ENCODE measurements at places on chromosomes 5 and 9.

- DNase-seq = no peak
Observed at GRCh38 chr5:11143456-11144267, 382.6 kb upstream of the DAP start.

- no peak for DNase-seq
Observed at GRCh38 chr5:77770293-77771005, 5.7 kb downstream of the TBCA start.

DNA sequence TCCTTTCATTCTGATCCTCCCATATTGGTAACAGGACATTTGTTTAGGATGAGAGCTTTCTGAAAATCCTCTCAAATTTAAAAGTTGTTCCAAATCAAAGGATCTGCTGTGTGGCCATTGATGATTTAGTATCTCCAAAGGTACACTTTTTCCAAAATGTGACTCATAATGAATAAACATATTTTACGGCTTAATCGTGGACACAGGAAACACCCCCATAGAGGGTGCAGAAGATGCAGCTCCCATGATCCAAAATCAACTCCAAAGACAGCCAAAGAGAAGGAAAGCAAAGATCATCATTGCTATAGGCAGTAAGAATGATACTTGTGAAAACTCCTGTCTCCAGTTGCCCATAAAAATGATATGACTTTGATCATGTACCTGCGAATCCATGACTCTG lies 239.7 kb downstream of the PIK3R1 start:
- DNase-seq = no peak

DNA sequence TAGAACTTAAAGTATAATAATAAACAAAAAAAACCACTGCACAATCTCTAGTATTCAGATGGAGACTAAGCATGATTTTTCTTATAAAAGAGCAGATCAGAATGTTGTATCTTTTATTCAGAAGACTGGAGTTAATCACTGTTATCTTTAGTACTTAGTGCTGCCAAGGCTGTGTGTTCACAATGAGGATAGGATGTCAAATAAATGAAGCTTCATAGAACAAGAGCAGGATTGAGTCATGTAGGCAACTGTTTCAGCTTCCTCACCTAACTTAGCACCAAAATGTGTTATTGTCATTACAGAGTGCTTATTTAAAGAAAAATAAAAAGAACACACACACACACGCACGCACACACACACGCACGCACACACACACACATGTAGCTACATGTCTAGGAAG lies 58.1 kb upstream of the CDKN2B start:
- DNase-seq = no peak

GRCh38 chr9:75451505-75451904 lies 363.2 kb downstream of the OSTF1 start:
- DNase-seq = no peak

DNA sequence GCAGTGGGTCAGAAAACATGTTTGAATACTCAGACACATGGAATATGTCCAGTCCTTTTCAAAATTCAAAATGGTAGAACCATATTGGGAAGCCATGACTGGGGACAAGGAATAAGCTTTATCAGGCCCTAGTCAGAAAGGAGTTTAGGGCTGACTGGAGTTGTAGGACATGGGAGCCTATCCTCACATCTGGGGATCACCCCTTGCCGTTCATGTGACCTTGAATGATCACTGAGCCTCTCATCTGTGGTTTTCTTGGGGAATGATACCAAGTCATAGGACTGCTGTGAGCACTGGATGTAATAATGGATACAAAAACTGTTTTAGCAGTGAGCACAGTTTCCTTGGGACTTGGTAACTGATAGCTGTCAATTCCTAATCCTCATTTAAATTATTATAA lies 84.7 kb downstream of the IQGAP2 start:
- DNase-seq = no peak

- DNase-seq = no peak
Observed at GRCh38 chr9:70262948-70263347, 4.2 kb downstream of the SMC5 start.

GRCh38 chr5:113133211-113133975 lies 156.8 kb downstream of the DCP2 start:
- DNase-seq = no peak

DNA sequence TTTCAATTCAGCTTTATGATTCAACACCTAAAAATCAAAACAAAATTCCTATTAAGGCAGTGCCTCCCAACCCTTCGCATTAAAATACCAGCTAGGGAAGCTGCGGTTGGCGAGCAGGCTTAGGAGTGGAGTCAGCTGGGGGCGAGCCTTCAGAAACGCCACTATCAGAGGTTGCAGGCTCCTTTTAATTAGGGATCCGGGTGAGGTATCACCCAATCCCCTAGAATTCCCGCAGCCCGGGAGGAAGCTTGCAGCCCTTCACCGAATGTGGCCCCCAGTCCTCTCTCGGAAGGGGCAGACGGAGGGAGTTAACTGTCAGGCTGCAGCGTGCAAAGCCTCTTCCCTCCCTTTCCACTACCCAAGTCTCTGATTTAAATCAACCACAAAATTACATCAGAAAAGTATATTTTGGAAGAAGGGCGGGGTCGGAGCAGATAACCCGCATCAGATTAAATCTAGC lies 1.7 kb downstream of the STC2 start:
- DNase-seq = peak; percentile 79

- no peak for DNase-seq
Observed at GRCh38 chr5:172745838-172746237, 25.2 kb downstream of the DUSP1 start.

DNA sequence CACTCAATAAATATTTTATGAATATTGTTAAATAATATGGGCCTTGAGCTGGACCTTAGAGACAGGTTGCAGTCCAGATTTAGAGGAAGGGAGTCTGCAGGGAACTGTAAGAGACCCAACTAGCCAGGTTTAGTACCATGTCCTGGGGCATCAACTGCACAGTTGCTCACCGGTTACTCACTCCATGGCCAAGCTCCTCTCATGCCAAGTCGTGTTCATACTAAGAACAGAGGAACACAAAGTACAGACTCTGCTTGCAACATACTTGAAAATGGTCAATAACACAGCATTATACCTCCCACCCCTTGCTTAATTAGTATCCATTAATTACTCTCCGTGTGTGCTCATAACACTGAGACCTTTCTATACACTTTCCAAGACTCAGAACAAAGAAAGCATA lies 317.6 kb upstream of the PIK3R1 start:
- no peak for DNase-seq

- DNase-seq = peak; percentile 76
Observed at GRCh38 chr9:132507670-132508469, 74.5 kb upstream of the BARHL1 start.

- no peak for DNase-seq
Observed at GRCh38 chr5:136780518-136780917, 415.2 kb upstream of the TRPC7 start.

DNA sequence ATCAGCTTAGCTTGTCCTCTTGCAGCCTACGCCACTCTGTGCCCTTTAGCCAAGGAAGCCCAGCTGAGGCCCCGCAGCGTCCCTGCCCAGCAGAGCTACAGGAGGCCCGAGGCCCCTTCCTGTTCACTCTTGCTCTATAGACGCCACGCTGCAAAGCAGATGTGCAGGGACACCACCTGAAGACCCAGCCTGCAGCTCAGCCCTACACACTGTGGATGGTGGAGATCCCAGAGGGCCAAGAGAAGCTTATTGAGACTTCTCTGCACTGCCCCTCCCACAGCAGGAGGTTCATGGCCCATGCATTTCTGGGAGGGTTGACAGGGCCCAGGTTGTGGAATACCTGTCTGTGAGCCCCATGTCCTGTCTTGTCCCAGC lies 33.6 kb downstream of the IRF1 start:
- DNase-seq = no peak

- DNase-seq = peak; percentile 77
Observed at GRCh38 chr9:70590315-70590677, 175.8 kb upstream of the KLF9 start.

DNA sequence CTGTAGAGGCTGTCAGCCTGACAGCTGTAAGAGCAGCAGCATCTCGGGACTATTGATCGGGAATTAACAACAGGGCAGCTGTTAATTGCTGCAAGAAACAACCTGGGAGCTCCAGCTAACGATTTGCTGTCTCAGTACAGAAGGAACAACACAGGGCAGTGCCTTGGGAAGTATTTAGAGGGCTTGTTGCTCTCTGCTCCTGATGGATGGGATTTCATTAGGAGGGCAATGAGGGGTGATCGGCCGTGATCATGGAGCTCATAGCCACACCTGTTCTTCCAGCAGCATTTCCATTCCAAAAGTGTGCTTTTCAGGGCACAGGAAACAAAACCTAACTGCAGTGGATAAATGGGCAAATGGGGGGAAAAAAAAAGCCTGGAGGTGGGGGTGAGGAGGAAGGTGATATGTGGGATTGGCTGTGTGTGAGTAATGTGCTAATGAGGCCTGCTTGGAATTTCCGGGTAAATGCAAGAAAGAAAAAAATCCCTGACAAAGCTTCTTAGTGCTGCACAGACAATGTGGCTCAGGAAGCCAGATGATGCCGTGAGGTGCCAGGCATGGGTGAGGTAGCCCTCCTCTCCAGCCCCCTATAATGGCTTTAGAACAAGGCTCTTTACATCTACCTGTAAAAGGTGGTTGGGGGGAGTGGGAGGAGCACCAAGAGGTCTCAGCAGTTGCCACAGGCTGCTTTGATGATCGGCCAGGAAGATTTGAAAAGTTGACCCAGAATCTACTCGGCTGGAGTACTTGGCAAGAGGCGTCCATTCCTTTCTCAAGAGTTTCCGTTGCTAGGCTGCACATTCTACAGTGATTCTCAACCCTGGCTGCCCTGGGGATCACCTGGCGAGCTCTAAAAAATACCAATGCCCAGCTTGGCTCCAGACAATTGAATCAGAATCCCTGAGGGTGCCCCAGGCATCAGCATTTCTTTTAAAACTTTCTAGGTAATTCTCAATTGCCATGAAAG lies 139.5 kb upstream of the KLF9 start:
- peak; percentile 63 for DNase-seq

DNA sequence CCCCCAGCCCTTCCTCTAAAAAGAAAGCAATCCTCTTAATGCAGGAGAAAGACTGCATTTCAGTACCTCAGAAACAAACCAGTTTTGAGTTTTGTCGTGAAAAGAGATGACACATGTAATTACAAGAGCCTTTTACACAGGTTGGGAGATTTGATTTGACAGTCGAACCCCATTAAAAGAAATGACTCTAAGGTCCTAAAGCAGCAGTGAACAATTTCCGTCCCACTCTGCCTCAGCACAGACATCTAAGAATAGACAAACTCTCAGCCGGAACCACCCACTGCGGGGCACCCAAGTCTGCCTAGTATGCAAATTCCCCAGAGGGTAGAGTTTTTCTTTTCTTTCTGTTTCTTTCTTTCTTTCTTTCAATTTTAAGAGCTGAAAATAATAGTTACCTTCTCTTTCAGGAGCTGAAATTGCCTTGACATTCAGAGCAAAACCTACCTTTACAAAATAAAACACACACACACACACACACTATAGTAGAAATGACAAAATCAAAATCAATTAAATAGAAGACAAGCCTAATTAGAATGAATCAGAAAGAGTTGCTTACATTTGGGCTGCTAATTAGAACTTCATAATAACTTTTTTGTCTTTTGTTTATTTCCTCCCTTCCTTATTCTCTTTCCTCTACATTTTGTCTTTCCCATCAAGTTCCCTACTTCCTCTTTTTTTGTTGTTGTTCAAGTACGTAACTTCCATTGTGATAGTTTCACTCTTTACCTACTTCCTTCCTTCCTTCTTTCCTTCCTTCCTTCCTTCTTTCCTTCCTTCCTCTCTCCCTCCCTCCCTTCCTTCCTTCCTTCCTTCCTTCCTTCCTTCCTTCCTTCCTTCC lies 65.1 kb downstream of the BASP1 start:
- no peak for DNase-seq

GRCh38 chr5:169080448-169080911 lies 220.5 kb downstream of the SLIT3 start:
- DNase-seq = no peak

- DNase-seq = no peak
Observed at GRCh38 chr9:38211002-38211401, 142.0 kb upstream of the SHB start.

DNA sequence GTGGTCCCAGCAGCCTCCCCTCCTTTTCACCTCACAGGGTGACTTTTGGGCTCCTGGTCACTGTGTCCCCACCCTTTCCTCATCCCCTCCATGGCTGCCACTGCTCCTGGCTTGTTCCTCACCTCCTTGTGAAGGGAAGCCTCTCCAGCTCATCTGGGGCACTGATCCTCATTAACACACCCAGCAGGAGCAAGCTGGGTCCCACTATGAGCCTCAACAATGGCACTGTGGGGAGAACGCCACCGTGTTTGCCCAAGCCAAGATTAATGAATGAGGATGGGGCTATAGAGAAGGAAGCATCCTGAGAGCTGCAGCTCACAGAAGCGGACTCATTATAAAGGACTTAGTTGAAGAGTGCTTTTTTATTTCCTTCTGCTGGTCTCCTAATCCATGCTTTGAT lies 118.4 kb downstream of the MARCHF11 start:
- DNase-seq = no peak

GRCh38 chr5:179141867-179142266 lies 81.7 kb downstream of the ZNF354C start:
- no peak for DNase-seq

- DNase-seq = no peak
Observed at GRCh38 chr5:34503379-34504253, 152.5 kb upstream of the RAI14 start.

- DNase-seq = no peak
Observed at GRCh38 chr9:34552606-34552981, 29.8 kb upstream of the ENHO start.

GRCh38 chr5:75648712-75649111 lies 37.5 kb downstream of the ANKDD1B start:
- no peak for DNase-seq

GRCh38 chr9:104092192-104092591 lies 1.9 kb upstream of the SMC2 start:
- DNase-seq = no peak

GRCh38 chr9:77864211-77864889 lies 167.3 kb downstream of the GNAQ start:
- DNase-seq = peak; percentile 80

GRCh38 chr5:176773408-176774035 lies 36.8 kb upstream of the UNC5A start:
- no peak for DNase-seq

Measured in fibroblast of pulmonary artery (primary cell).